ENCODE measurements at places on chromosomes 11 and 22.

DNA sequence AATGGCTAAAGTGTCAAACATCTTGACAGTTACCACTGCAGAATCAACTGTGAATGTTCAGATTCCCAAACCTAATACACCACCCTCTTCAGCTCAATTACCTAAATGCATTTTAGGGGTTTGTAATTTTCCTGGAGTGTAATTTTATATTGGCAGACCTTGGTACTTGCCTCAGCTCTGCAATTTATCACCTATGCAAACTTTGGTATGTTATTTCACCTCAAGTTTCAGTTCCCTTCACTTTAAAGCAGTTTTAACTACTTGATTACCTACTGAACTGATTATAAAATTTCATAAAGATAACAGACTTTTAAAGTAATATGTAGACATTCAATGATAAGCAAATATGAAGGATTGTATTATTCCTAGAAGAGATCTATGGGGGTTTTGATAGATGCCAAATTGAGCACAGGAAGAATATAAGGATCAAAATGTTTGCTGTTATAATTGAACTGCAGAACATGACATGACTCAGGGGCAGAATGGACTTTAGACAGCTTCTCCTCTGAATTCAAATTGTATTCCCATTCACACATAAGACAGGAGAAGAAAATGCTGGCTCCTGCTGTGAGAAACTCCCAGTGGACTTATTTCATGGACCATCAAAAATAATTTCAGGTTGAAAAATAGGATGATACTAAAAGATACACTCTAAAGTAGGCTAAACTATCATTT is 491.5 kb upstream of the LUZP2 start:
- DNase-seq: no peak

- no peak for DNase-seq
These were observed 482.5 kb upstream of the FAT3 start for GRCh38 chr11:91742155-91742554.

DNA sequence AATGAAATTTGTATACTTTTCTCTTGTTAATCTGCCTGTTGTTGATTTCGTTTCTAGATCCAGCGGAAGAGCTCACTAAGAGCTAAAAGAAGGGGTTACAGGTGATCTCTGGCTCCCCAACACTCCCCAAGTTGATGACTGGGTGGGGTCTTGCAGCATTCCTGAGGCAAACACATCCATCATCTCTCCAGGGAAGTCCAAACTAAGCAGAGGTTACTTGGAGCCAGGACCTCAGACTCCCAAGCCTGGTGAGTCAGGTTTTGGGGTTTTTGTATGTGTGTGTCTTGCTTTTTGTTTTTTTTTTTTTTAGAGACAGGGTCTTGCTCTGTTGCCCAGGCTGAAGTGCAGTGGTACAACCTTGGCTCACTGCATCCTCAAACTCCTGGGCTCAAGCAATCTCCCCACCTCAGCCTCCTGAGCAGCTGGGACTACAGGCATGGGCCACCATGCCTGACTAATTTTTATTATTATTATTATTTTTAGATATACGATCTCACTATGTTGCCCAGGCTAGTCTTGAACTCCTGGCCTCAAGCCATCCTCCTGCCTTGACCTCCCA is 11.5 kb upstream of the RPS3 start:
- DNase-seq: no peak

DNA sequence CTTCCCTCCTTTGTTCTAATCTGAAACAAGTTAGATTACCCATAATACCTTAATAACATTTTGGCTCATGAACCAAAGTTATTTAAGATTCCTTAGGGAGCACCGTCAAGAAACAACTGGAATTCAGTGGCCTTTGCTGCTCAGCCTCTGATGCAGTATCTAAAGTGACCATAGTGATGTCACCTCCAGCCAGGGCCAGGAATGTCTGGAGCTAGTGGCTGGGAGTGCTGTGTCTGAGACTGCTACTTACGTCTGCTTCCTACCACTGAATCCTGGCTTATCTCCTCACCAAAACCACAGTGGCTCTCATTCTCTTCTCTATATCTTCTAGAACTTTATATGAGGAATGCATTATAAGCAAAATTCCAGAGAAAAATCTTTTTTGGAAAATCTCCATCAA is 658.0 kb downstream of the DLG2 start:
- DNase-seq: no peak

DNA sequence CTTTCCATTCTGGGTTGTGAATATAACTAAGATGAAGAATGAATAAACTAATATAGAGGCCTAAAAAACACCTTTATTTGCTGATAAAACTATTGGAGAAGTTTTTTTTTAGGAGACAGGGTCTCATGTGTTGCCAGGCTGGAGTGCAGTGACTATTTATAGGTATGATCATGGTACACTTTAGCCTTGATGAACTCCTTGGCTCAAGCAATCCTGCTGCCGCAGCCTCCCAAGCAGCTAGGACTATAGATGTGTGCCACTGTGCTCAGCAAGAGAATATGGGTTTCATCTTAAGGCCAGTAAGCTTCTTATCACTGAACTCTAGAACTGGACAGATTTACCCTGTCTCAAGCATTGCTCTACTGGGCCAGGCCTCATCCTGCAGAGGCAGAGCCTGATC is 26.6 kb downstream of the CCDC90B start:
- no peak for DNase-seq

GRCh38 chr11:123137431-123138224 is 57.4 kb downstream of the CLMP start:
- DNase-seq: peak; percentile 60

DNA sequence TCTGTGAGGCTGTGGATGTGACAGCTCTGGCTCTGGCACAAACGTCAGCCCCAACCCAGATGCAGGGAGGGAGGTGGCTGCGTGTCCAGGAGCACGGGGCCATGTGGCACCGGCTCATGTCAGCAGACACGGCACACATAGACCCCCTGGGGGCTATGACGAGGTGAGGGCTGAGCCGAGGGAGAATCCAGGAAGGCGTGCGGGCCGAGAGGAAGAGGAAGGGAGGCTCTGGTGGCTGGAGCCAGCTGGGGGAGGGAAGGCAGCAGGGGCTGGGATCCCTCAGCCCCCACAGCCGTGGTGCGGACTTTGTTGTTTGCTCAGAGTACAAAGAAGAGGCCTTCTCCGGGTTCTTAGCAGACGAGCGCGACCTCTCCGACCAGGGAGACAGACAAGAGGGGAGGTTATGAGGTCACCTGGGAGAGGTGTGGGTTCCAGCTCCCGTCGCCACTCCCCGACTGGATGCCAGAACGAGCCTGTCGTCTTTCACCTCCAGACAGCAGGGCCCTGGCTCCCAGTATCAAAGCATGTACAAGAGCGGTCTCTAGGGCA is 46.1 kb downstream of the CDKN1C start:
- DNase-seq: no peak

- no peak for DNase-seq
These were observed 230.0 kb downstream of the CTTN start for GRCh38 chr11:70628176-70628854.

- peak; percentile 37 for DNase-seq
These were observed 21.4 kb downstream of the UQCR10 start for GRCh38 chr22:29788339-29789279.

DNA sequence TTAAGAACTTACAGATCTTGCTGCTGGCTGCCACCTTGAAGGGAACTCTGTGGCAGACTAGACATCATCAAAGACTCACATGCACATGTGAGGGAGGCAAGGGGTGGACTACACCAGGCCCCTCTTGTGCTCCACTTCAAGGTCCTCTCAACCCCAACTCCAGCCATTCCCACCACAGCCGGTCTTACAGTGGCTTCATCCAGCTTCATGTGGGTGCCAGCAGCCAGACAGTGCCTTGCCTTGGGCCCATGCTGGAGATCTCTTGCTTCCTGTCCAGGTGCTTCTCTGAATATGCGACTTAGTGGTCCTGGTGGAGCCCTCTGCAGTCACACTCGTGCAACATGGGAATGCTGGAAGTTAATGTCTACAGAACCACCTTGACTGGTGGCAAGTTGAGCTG is 44.6 kb upstream of the WNT7B start:
- DNase-seq: no peak

DNA sequence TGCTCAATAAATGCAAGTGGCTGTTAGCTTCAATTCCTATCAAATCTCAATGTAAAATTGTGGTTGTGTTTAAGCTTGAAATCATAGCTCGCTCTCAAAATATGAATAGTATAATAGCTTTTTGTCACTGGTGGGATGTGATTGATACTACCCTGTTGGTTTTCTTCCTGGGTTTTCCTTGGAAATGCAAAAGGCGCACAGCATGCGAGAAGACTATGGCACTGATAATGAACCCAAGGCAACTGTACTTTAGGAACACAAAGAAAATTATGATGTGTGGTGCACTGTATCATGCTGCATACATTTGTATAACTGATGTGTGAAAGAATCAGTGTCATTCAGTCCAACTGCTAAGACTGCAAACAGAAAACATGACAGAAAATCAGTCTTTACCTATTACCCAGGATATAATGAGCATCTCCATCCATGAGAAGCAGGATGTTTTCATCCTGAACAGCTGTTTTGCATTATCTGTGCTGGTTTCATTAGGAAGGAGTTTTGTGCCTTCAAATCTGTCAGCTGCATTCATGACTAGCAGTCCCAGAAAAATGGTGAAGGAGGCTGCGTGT is 101.2 kb downstream of the TRPC6 start:
- DNase-seq: no peak

DNA sequence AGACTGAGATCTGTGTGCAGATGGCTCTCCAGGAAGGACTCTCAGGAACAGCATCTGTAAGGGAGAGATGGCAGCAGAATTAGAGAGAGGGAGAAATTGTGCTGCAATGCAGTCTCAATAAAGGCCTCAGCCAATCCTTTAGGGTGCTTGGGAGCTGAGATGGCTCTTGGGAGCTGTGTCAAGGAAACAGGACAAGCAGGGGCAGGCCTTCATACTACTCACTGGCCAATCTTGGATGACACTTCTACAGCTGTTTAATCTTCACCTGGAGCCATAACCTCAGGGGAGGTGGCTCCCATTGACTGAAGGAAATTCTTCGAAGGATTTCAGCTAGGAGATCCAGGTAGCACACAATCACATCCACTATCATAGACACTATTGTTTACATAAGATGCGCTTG is 10.0 kb downstream of the OR5B21 start:
- no peak for DNase-seq

DNA sequence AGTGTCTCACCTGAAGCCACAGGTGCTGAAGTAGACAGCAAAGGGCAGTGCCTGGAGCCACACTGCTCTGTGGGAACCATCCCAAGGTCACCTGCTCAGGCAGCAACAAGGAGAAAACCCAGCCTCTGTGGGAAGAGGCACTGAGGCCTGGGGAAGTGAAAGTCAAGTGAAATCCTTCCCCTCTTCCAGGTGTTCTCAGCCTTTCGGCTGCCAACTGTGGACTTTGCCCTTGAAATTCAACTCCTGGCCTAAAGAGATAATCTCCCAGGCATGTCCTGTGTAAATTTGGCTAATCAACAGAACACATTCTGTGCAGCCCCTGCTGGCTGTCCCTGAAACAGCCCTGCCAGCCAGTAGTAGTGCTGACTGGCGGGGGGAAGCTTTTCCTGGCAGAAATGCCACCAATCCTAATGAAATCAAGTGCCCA is 112.1 kb downstream of the RPL27A start:
- no peak for DNase-seq

DNA sequence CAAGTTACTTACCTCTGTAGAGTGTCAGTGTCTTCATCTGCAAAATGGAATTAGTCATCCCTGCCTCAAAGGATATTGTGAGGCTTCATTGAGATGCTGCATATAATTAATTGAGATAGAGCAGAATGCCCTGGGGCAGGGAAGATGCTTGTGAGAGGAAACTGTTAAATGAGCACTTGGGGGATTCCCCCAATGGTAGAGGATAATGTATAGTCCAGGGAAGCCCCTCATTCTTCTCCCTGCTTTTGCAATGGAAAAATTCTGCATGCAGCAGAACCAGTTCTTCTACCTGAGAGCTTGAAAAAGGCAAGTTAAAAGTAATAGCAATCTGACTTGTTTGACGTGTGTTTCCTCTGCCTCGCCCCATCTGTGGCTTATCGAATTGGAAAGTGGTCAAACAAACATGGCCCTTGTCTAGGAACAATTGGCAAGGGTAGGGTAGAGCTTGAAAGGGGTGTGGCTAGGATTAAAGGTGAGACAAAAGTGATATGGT is 90.9 kb downstream of the NAV2 start:
- no peak for DNase-seq

GRCh38 chr11:116882386-116882785 is 45.0 kb upstream of the APOA1 start:
- DNase-seq: no peak

DNA sequence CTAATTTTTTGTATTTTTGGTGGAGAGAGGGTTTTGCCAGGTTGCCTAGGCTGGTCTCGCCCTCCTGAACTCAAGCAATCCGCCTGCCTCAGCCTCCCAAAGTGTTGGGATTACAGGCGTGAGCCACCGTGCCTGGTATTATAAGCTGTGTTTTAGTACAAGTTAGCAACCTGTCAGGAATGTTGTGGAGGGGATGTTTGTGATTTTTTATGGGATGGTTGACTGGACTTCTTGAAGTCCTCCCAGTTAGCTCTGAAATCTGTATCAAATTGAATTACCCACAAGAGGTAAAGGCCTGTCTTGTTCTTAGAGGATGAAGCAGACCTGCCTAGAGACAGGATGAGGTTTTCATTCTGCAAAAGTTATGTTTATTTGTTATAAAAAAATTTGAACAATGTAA is 34.1 kb upstream of the IL18BP start:
- no peak for DNase-seq

DNA sequence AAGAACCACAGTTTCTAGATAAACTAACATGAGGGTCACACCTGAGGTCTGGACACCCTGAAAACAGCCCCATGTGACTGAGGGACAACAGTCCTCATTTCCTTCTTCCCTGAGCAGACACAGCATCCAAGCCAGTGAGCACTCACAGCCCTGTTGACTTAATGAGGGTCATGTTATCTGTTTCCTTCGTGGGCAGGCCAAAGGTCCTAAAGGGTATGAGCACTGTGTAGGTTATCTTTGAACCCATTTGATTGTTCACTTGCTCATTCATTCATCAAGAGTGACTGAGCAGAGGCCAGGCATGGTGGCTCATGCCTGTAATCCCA is 170.7 kb upstream of the B3GAT1 start:
- DNase-seq: no peak

GRCh38 chr11:112639469-112639868 is 321.8 kb upstream of the NCAM1 start:
- DNase-seq: no peak

DNA sequence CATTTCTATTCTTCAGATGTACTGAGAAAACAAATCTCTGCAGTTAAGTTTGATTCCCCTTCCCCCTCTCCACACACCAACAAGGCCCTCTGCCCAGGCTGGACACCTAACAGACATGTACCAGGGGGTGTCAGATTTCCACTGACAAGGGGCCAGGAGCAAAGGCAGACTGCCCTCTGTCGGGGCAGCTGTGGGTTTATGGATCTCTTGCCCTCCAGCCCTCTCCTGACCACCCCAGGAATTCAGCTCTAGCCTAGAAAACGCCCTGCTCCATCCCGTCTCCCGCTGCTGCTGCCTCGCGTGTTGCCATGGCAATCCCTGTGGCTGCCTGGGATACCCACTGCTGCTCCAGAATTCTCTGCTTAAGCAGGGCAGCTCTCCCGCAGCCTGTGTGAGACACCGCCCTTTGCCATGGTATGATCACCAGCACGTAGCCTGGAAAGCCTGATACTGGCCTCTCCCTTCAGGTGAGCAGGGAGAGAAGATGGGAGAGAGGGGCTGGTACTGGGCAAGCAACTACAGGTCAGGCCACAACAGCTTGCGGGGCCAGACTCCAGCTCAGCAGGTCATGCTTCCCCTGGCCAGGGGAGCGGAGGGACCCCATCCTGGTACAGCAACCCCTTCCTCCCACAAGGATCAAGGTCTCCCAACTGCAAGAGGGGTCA is 41.6 kb downstream of the BUD13 start:
- DNase-seq: no peak

- DNase-seq: no peak
These were observed 69.0 kb upstream of the GRAMD1B start for GRCh38 chr11:123361110-123361509.
